ENCODE measurements at places on chromosomes 6 and 20.

DNA sequence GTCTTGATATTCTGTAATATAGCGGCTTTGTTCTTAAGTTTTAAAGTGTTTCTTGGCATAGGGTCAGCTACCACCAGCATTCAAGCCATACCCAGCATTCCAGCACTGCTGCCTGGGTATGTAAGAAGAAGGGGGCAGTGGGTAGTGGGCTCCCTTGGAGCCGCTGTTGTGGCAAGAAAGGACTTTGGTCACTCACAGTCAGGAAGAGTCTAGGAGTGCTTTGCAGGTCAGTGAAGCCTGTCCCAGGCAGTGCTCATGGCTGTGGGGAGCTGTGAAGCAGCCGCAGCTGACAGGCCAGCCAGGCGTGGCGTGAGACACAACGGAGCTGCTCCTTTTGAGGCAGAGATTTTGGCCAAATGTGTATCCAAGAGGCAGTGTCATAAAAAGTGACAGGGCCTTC lies 512.0 kb downstream of the CDKAL1 start:
- DNase-seq, result peak; percentile 10

DNA sequence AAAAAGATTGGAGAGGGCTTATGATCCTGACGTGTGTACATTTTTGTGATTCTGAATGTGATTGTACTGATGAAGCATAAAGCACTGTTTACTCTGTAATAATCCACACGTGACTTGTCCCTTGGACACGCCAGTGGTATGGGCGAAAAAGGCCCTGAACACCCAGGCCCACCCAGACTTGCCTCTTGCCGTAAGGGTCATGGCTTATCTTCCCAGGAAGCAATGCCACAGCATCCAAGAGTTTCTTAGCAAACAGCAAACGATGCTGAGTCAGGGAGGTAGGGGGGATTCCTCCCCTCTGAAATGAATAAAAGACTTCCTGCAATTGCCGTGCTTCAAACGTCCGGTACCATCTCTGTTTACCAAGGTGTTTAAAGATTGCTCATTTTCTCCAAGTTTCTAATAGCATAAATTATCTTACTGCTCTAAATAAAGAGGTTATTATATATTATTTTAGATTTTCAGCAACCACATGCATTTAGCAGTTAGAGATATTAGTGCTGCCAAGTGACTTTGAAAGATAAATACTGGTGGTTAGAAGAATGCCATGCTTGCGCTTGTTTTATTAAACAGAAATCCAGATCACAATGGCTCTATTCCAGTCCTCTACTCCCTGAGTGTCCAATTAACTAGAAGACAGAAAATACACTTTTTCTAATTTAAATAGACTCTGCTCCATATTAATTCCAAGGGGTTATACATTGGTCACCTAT lies 212.8 kb upstream of the CST7 start:
- DNase-seq, result no peak

DNA sequence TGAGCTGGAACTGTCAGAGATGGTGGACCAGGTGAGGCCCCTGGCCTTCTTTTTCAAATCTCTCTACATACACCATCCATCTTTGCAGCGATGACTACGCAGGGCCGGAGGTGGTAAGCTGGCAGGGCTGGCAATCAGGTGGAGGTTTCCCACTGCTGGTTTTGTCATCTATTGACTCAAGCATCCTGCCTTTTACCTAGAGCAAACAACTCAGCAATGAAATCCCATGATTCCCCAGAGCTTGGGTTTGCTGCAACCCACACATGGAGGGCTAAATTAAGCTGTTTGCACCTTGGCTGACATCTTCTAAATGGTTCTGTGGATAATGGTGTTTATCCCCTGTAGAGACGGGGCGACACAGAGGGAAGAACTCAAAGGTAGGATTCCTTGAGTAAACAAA lies 170.2 kb downstream of the SCP2D1 start:
- no peak for DNase-seq

DNA sequence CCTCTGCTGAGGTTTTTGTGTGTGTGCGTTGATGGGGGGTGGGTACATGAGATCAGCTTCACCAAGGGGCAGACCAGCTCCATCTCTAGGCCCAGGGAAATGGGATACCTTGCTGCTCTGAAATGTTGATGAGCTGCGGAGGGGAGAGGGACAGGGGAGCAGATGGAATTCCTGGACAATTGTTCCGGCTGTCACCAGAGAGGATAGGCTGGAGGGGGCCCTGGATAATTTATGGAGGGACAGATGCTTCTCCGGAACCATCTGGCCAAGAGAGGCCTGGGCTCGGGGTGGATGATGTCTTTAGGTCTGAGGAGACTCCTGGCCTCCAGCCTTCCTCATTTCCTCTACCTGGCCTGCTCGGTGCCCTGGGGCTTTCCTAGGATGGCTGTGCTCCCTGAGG lies 1.9 kb upstream of the TJAP1 start:
- no peak for DNase-seq

DNA sequence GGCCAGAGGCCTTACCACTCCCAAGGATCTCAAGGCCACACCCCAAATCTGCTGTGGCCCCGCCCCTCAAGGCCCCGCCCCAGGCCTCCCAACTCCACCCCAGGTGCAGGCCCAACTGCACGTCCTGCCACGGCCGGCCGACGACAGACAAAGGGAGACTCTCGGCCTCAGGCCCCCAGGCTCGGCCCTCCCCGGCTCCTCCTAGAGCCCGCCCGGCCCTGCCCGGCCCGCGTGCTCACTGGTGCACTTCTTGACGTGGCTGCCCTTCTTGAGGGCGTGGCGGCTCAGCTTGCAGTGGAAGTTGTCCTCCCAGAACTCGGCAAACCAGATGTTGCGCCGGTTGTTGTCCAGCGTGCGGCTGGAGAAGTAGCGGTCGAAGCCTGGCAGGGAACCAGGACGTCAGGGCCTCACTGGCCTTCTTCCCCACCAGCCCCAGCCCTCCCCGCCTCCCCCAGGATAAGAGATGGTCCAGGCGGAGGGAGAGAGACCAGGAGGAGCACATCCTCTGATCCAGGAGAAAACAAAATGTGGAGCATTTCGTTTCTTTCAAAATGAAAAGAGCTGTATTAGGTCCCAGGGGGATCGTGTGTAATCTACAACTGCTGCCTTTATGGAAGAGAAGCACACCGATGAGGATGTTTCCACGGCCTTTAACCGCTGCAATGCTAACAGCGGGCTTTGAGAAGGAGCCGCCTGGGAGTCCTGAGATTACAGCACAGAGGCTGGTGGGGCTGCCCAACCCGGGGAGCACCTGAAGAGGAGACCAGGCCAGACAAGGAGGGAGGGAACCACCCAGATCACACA lies 89.4 kb downstream of the GRM4 start:
- DNase-seq, result peak; percentile 94

- no peak for DNase-seq
Observed at GRCh38 chr20:25720285-25720684, 23.6 kb upstream of the ZNF337 start.

- DNase-seq, result no peak
Observed at GRCh38 chr6:99629293-99629692, 22.7 kb downstream of the PRDM13 start.

DNA sequence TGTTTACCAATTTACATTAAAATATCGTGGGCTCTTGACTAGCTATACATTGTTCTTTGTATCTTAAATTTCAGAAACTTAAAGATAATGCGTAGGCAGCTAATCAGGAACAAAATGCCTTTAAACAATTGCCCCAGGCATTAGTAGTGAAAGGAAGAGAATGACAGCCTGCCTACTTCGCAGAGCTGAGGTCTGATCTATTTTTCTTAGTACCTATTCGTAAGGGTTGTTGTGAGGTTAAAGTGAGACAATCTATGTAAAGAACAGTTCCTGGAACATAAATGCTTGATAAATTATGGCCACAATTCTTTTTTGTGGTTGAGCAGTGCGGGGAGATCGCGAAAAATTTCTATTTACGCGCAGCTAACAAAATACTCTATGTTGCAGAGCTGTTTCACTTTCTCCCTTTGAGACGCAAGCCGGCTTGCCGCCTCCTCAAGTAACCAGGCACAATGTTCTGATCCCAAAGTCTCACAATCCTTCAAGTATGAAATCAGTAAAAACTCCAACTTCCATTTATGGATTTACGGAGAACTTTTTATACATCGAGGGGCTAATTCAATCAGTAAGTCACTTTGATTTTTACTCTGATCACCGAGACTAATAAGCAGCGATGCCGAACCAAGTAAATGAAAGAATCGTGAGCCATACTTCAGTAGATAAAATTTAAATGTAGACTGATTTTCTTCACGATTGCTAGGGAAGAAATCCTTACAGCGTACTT lies 878 bp upstream of the PNRC1 start:
- DNase-seq, result peak; percentile 79

DNA sequence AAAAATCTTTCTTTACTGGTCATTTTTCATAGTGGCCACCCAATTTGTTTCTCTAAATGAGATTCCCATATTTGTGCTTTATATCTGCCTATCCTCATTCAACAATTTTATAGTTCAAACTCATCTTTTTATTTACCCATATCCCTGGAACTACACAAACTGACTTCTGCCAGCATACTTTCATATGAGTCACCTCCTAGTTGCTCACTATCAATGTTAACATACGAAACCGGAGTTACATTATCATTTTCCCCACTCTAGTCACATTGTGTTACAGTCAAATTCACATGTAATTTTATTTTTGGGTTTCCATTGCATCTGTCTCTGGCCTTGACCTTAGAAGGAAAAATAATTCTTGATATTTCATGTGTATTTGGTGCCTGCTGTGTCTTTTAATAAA lies 499.4 kb downstream of the MAFB start:
- DNase-seq, result no peak

GRCh38 chr6:103680116-103680515 lies 1179.6 kb downstream of the HACE1 start:
- no peak for DNase-seq

DNA sequence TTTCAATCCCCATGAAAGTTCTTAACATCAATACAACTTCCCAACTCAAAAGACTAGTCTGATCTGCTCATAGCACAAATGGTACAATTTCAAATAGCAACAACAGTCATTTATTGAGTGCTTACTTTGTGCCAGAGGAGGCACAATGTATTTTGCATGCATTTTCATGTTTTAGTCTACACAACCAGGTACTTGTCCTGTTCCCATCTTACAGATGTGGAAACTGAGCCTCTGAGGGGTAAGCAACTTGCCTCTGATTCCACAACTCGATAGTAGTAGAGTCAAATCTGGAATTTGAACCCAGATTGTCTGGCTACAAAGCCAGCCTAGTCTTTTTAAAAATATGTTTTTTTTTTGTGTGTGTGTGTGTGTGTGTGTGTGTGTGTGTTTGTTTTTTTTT lies 45.6 kb upstream of the TBC1D7 start:
- DNase-seq, result no peak

- no peak for DNase-seq
Observed at GRCh38 chr6:35461270-35461669, 6.9 kb upstream of the RPL10A start.

- no peak for DNase-seq
Observed at GRCh38 chr6:157622427-157622826, 200.6 kb upstream of the SNX9 start.

DNA sequence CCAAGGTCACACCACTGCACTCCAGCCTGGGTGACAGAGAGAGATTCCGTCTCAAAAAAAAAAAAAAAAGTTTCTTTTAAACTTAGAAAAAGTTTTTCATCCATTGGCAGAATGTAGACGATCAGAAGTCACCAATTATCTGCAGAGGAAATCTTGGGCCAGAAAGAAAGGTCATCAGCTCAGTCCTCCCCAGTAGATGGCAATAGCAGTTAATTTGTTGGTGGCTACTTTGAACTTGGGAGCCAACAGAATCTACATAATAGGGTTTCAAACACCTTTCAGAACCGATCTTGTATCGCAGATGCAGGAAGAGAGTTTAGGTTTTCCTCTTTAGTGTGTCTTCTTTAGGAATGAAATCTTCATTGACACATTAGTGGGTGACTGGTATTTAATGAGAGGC lies 41.7 kb downstream of the LBP start:
- no peak for DNase-seq

GRCh38 chr6:116008470-116009243 lies 52.0 kb downstream of the FRK start:
- peak; percentile 73 for DNase-seq

- no peak for DNase-seq
Observed at GRCh38 chr6:80454197-80454596, 347.7 kb downstream of the BCKDHB start.

DNA sequence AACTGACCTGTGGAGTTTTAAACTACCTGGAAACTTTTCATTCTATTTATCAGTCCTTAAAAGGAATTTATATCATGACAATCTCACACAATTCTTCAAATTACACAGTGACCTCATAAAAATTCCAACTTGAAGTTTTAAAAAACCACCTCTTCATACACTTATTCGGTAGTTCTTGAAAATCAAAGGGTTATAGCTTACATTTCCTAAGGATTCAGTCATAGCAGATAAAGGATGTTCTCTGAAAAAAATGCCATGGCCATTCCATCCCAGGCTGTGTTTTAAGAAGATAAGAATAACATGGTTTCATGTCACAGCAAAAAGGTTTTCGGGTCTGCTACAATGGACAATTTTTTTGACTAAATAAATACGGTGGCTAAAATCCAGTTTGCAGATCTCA lies 41.2 kb downstream of the GOPC start:
- DNase-seq, result no peak

DNA sequence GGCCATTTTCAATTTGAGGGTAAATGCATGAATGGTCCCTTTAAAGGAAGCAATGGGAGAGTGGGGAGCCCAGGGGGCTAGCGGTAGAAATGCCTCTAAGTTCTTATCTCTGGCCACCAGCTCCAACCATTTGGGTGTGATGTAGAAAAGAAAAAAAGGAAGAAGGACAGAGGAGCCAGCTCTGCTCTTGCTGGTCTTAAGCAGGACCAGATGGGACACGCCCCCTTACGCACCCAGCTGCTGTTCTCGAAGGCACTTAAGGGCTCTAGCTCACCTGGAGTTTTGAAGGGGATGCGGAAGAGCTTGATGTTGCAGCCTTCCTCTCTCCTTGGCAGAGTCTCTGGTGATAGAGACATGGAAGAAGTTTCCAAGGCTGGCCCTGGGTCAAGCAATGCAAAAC lies 59.5 kb upstream of the RNF144B start:
- DNase-seq, result peak; percentile 33
